ENCODE measurements at places on chromosomes 7 and 10.

GRCh38 chr7:38481401-38481800 is 149.8 kb downstream of the AMPH start:
- no peak for DNase-seq

- DNase-seq: no peak
Observed at GRCh38 chr7:84236398-84236797, 41.8 kb upstream of the SEMA3A start.

GRCh38 chr7:46318276-46318675 is 397.2 kb upstream of the IGFBP3 start:
- no peak for DNase-seq

DNA sequence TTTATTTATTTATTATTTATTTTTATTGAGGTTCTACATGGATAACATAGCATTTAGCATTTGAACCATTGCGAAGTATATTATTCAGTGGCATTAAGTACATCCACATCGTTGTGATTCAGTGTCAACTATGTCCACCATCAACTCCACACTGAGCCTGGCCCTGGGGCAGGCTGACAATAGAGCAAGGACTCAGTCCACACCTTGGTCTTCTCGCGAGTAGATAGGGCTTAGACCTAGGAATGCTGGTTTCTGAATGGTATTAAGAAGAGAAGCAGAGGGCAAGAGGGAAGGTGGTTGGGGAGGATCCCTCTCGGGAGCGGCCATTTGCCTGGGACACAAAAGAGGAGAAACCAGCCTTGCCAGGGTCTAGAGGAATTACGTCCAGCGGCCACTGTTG is 599.2 kb upstream of the MGMT start:
- DNase-seq: no peak

DNA sequence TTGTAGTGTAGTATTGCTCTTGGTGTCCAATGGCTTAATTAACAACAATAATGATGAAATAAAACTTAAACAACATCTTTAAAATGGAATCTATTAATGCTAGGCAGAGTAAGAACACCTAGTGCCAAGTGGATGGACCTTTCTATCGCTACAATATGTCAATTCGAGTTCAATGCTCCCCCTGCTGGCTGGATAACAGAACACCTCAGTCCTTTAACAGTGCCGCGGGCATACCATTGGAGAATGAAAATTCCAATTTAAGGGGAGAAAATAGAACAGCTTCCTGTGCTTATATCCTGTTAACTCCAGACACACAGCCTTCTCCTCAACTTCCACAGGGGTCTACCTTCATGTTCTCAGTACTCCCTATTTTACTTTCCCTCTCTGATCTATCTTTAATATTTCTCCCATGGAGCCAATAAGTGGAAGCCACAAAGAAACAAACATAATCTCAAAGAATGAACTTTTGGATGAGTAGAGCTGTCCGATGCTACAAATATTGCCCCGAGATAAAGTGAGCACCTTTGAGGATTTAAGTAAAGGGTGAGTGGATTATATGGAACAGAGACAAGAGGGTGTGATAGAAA is 41.4 kb downstream of the COL1A2 start:
- DNase-seq: peak; percentile 85

DNA sequence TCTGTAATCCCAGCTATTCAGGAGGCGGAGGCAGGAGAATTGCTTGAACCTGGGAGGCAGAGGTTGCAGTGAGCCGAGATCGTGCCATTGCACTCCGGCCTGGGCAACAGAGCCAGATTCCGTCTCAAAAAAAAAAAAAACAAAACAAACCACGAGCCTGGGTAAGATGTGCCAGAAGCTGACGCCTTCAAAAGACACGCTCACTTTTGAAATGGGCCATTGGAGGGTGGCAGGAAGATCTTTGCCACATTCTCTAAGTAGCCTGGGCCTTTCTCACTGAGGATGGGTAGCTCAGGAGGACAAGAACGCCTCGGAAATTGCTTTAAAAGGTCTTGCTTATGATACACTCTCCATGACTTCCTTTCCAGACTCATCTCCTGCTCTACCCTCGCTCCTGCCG is 172.7 kb downstream of the SH3PXD2A start:
- no peak for DNase-seq

- no peak for DNase-seq
Observed at GRCh38 chr10:103569896-103570295, 76.4 kb downstream of the NEURL1 start.

DNA sequence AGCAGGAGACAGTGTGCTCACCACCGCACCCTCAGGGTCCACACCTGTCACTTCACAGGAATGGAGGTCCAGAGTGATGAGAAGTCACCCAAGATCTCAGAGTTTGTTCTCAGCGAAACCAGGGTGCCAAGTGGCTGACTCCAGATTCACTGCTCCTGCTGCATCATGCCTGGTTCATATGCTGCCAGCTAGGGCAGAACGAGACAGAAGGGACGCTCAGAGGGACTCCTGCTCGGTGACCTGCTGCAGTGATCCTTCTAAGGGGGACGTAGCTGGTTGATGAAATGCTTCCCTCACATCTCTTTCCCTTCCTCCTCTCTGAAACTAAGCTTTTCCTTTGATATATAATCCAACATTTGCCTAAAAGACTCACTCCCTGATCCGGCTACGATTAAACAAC is 248.5 kb downstream of the SFMBT2 start:
- no peak for DNase-seq

DNA sequence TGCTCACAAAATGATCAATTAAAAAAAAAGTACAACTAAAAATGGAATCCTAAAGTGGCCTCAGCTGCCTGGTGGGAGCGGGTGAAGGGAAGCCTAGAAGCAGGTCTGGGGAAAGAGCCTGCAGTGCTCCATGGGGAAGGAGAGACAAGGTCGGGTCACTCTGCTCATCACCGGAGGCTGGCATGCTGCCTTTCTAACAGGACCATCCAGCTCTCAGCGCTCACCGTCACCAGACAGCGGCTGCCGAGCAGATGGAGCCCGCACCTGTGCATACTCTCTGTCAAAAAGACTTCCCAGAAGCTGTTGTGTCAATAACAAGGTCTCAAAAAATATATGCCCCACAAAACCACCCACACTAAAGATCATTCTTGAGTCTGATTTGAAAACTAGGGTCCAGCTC is 112.8 kb downstream of the BAMBI start:
- no peak for DNase-seq

All from NAMALWA (cell line).